ENCODE measurements at places on chromosomes 7 and 10.

DNA sequence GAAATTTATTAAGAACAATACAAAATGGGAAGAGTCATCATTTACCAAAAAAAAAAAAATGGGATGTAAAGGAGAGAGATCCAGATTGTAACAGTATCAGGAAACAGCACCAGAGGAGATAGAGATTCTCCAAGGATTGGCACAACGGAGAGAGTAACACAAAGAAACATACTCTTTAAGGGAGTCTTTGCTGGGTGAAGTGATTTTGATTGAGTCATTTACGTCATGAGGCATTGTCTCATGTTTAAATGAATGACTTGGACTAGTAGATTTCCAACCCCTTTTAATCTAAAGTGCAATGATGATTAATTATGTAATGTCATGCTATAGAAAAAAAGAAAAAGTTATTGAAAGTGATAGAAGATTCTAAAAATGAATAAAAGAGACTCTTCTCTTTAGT is 68.8 kb downstream of the ITGB8 start:
- no peak for DNase-seq

GRCh38 chr7:514651-515598 is 4.7 kb downstream of the PDGFA start:
- DNase-seq = no peak

GRCh38 chr7:29123626-29124190 is 22.6 kb downstream of the CPVL start:
- DNase-seq = no peak

- DNase-seq = no peak
Measured at GRCh38 chr7:98616381-98617050, 569 bp upstream of the NPTX2 start.

DNA sequence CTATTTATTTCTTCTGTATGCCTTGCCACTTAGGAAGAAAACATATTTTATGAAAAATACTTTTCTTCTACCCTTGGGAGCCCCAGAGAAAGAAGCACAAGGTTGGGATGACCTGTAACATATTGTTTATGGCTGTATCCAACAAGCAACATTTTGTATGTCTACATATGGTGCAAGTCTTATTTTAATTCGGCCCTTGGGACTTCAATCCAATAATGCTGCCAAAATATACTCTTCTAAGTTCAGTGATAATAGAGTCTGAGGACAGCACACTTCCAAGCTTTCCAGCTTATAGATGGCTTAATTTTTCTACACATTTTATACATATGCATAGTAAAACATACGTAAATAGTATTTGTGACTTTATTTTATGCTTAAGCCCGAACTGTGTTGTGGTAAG is 318.5 kb upstream of the SEMA3A start:
- no peak for DNase-seq

DNA sequence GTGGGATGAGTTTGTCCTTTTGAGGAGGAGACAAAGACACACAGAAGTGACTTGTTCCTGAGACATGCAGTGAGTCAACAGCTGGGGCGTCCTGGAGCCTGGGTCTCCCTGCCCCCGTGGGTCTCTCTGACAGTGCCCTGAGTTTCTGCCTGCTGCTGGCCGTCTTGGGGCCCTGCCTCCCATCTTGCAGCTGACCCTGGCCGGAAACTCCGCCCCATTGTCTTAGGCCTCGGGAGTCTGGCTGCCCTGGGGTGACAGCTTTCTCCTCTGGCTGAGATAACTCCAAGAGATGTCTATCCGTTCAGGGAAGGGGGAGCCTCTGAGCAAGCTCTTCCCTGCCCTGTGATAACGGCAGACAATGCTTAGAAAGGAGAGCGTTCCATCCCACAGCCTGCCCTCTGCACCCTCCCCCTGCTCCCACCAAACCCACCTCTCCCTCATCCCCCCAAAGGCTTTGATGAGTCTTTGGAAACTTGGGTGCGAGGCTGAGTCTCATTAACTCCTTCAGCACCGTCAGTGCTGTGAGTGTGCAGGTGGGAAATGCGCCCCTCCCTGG is 69.5 kb upstream of the PODXL start:
- no peak for DNase-seq

- no peak for DNase-seq
Measured at GRCh38 chr10:102268375-102268888, 23.1 kb downstream of the GBF1 start.

DNA sequence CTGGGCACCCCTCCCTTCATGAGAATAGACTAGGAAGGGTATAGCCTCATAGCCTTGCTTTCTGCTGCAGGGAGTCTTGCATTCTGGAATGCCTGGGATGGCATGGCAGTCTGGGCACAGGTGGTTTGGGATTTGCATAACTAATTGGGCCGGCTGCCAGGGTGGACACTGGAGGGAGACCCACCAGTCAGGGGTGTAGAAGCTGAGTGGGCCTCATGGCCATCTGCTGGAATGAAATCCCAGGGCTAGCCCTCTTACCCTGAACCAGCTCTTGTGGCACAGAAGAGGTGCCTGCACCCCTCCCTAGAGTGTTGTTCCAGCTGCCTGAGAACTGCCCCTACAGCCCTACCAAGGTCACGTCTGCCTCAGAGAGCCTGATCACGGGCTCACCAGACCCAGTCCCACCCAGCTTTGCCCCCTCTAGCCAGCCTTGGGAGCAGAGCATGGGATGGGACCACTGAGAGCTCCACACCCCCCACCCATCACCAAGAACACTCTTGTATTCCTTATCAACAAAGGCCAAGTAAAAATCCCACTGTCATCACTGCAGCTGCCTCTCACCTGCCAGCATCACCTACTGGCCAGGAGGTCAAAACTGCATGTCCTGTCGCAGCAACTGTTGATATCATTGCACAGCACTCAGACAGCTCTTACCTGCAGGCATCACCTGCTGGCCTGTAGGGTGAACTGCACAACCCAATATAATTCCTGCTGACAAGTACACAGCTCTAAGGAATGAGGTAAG is 148.9 kb downstream of the ZEB1 start:
- DNase-seq = no peak

DNA sequence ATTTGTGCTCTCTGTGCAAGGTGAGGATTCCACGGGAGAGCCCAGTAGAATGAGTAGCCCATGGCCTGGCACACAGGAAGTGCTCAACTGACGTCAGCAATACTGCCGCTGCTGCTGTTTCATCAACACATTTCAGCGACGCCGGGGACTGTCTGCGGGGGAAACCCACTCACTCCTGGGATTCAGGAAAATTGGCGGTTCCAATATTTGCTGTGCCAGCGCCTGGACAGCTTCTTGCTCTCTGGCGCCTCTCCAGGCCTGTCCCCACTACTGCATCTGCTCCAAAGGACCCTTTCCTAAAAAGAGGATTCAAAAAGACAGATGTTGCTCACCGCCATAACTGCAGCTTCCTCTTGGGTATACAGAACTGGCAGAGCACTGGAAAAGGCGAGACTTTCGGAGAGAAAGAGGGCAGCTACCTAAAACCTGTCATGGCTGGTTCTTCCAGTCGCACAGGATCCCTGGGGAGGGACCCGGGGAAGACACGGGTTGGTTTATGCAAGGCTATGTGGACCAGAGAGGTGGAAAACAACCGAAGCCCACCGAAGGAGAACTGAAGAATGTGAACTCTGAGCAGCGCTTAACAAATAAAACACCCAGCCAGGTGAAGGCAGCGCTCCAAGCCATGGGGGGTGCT is 39.7 kb upstream of the ENO4 start:
- no peak for DNase-seq

DNA sequence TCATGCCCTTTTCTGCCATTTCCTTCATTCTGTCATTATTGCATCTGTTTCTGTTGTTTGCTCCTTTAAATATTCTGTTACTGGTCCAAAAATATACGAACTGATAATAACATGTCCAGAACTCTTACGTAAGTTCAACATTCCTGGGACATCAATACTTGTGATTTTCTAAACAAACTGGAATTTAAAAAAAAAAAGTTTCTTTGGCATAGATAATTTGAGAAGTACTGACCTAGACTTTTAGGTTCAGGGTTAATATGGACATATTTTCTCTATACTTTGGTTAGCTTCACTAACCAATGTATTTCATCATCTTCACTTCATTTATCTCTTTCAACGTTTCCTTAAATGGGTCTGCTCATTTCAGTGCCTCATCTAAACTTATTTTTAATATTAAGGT is 147.3 kb downstream of the JMJD1C start:
- no peak for DNase-seq

DNA sequence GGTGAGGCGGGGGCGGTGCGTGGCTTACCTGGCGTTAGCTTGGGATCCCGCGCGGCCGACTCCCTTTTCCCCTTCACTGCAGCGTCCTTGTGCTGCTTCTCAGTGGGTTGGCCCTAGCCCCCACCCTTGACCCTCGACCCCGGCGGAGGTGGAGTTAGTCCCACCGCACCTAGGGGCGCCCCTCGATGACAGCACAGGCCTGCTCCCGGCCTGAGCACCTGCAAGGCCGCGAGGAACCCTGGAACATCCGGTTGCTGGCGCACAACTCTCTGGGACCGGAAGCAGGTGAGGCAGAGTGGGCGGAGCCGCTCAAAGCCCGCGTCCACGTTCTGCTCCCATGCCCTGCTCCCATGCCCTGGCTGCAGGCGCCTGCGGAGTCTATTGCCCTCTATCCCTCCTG is 266.9 kb downstream of the USP6NL start:
- DNase-seq = no peak

GRCh38 chr7:120421151-120421651 is 148.2 kb downstream of the KCND2 start:
- DNase-seq = no peak

- no peak for DNase-seq
Measured at GRCh38 chr7:107914831-107915230, 23.8 kb downstream of the DLD start.

DNA sequence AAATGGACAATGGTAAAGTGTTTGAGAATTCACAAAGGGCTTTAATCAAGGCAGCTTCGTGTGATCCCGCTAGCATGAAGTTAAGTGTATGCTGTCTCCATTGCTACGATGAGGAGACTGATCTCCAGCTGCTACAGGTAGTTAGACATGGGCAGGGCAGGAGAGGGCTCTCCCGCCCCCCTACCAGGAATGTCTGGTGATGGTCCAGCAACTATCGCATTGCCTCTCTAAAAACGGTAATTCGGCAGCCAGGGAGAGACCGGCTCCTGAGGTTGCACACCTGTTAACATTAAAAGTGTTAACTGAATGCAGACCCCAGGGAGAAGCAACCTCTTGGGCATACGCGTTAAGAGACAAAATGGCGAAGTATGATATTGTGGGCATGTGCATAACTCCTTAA is 37.9 kb downstream of the SVIL start:
- no peak for DNase-seq

- no peak for DNase-seq
Measured at GRCh38 chr7:82598958-82599357, 155.4 kb upstream of the CACNA2D1 start.

GRCh38 chr7:8134089-8134733 is 127.8 kb downstream of the ICA1 start:
- no peak for DNase-seq

DNA sequence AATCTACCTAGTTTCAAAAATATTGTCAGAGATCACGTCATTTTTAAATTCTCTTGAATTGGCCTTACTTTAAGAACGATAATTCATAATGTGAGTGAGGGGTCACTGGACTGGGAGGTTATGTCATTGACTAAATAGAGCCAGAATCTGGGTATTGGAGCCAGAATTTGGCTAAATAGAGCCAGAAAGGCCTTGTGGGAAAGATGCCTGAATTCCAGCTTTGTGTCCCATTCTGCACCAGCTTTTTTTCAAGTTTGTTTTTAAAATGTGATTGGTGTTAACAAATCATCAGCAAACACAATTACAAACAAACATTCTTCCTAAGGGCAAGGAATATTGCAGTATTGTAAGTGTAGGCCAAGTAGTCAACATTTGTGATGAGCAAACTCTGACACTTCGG is 233.2 kb upstream of the PRKCQ start:
- no peak for DNase-seq

- no peak for DNase-seq
Measured at GRCh38 chr7:145212050-145212449, 376.2 kb upstream of the TPK1 start.

- DNase-seq = no peak
Measured at GRCh38 chr7:43470110-43470509, 112.8 kb upstream of the STK17A start.

- no peak for DNase-seq
Measured at GRCh38 chr7:112485766-112486165, 5.0 kb downstream of the LSMEM1 start.

DNA sequence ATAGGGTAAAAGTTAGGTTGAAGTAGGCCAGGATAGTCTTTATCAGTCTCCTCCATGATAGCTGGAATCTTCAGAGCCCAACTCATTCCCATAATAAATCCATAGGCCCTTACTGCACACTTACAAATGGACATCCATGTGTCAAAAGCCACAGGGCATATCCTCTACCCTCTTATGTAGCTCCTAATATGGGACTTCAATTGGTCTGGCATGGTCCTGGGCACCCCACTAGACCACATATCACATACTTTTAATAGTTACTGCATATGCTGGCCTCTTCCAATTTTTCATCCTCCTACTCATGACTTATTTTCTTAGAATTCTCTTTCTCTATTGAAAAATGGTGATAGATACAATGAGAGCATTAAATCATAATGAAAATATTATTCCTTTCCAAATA is 169.3 kb downstream of the MAGI2 start:
- no peak for DNase-seq

- DNase-seq = no peak
Measured at GRCh38 chr10:42980553-42981357, 96.1 kb upstream of the RET start.

- no peak for DNase-seq
Measured at GRCh38 chr10:111079781-111080180, 3.0 kb downstream of the ADRA2A start.

GRCh38 chr7:69360913-69361312 is 237.4 kb upstream of the AUTS2 start:
- no peak for DNase-seq

- no peak for DNase-seq
Measured at GRCh38 chr7:31363496-31363895, 23.0 kb upstream of the NEUROD6 start.

DNA sequence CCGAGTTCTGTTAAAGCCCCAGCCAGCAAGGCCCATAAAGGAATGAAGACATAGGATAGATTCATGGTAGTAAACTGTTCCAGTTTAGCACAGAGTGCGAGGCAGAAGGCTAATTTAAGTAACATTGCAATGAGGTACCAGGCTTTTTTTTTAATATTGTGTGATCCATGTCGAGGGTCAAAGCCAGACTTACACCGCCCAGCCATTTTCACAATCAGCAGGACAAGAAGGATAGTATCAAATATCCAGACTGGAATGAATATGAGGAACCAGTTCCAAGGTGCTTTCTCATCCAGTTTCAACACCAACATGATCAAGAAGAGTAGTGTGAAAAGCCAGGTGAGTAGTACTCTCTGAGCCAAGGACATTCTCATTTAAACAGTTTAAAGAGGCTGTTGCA is 4.2 kb downstream of the TMEM60 start:
- DNase-seq = no peak

All from HS-27A (cell line).